ENCODE measurements at places on chromosomes 7 and 10. TPM values are rescaled to one million over a fixed set of nuclear protein-coding genes. Genes with fewer than 3 reads are reported as not detected.

Gene CRHR2
- 0.12 TPM for polyA plus RNA-seq

Gene PILRA
- 5.2 TPM for polyA plus RNA-seq

Gene IGFBP3
- polyA plus RNA-seq: 175 TPM

- no peak for DNase-seq
These were observed 437.5 kb downstream of the KIF20B start for GRCh38 chr10:90138844-90139243.

- DNase-seq: no peak
These were observed 75.7 kb upstream of the SFMBT2 start for GRCh38 chr10:7486528-7486927.

GRCh38 chr7:19112274-19113001, 5.0 kb downstream of the TWIST1 start:
- no peak for DNase-seq

- DNase-seq: no peak
These were observed 57.9 kb downstream of the ELFN1 start for GRCh38 chr7:1727812-1728570.

- no peak for DNase-seq
These were observed 31.1 kb upstream of the PLEKHS1 start for GRCh38 chr10:113720386-113720785.

DNA sequence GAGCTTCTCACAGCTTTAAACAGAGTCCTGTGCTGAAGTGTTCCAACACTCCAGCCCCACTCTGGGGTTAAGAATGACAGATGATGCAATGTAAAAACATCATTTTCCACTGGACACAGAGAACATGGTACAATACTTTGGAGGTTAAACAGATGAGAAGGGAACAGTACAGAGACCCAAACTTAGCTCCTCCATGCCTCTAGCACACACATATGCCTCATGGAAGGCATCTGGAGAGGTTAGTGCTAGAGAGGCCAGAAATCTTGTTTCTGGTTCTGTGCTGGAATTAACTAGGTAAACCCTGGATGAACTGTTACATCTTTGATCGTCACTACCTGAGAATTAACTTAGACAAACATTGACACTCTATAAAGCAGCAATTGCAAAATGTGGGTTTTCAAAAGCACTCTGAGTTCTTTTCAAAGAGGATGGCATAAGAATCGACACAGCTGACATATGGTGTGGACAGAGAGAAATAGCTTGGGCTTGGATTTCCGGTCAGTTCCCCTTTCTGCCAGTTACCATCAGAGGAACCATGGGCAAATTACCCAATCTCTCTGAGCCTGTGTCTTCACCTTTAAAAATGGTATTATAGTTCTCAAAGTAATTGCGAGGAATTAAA, 81.9 kb downstream of the KCNMA1 start:
- DNase-seq: no peak

- DNase-seq: no peak
These were observed 107.8 kb upstream of the NAMPT start for GRCh38 chr7:106392590-106392989.

- no peak for DNase-seq
These were observed 173.1 kb upstream of the FERD3L start for GRCh38 chr7:19318287-19318686.

DNA sequence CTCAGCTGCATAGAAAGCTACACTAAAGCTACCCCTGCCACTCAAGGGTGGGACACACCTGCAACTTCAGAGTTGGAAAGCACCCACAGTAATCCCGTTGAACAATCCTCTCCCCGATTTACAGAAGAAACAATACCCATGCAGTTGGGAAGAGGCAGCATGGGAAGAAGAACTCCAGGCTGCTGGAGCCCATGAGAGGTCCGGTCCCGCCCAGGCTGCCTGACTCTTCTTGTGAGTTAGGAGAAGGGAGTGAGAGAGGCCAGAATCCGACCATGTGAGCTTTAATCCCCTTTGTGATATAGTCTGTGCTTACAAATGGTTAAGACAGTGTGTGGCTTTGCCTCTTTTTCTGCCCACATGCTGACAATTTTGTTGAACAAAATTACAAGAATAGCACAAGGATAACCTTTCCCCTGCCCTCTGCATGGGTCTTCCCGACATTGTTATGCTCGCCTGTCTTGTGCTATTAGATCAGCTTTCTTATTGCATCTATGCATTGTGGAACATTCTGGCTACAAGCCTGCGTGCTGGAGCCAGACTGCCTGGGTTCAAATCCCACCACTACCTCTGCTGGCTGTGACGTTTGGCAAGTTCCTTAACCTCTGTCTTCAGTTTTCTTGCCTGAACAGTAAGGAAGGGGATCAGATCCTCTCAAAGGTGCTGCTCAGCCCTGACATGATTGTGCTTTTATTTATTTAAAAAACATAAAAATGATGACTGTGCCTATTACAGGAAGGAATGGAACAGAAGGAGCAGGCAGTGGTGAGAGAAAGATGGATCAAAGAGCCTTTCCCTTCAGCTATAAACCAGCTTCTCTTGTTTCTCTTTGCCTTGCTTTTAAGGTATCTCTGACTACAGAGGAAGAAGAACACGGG, 56.0 kb downstream of the BPGM start:
- DNase-seq: no peak

DNA sequence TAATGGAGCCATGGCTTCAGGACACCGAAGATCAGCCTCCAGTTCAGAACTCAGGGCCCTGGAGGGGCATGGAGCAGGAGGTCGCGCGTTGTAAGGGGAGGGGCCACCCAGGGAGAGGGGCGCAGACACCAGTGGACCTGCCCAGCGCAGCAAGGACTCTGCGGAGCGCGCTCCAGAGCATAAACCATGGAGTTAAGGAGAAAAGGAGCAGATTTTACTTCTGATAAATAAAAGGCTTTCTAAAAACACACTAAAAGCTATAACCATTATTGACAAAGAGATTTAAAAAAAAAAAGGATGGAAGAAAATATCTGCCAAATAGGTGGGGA, 10.5 kb downstream of the CALY start:
- no peak for DNase-seq
